ENCODE measurements at places on chromosomes 3 and 15.
A peak's percentile ranks its signal among the peaks of the same experiment; 100 is the strongest.

GRCh38 chr15:40465939-40466338 is 4.8 kb upstream of the CHST14 start:
- no peak for DNase-seq

DNA sequence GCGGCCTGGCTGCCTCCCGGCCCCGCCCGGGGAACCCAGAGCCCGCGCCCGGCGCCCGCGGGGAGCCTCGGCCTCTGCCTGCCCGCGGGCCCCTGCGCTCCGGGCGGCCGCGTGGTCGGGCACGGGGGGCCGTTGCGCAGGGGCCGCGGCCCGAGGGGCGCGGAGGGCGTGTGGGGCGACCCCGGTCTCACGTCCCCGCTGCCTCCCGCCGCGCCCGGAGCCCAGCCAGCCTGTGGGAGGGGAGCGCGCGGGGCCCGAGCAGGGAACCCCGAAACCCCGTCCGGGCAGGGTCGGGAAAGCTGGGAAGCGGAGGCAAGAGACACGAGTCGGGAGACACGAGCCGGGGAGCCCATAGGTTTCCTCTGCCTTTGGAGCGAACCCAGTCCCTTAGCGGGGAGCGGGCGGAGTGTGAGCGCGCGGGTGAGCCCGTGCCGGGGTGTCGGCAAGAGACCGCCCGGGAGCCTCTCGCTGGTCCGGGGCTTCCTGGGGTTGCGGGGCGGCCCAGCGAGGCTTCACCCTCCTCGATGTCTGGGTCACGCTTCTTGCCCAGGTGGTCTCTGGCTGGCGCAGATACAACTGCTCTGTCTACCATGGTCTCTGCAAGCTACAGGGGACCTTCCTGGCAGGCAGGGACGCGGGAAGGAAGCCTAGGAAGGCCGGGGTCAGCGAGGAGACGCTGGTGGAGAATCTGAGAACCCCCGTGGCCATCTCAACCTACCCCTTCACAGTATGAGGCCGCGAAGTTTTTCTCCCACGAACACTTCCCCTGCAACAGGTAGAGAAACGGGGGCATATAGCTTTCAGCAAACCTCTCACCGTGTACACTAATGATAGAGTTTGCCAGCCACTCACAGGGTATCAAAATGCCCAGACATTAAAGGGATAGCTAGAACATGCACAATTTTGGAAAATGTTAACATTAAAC is 586 bp downstream of the LRRK1 start:
- peak; percentile 27 for DNase-seq

GRCh38 chr3:63791974-63792373 is 27.1 kb upstream of the C3orf49 start:
- peak; percentile 89 for DNase-seq

DNA sequence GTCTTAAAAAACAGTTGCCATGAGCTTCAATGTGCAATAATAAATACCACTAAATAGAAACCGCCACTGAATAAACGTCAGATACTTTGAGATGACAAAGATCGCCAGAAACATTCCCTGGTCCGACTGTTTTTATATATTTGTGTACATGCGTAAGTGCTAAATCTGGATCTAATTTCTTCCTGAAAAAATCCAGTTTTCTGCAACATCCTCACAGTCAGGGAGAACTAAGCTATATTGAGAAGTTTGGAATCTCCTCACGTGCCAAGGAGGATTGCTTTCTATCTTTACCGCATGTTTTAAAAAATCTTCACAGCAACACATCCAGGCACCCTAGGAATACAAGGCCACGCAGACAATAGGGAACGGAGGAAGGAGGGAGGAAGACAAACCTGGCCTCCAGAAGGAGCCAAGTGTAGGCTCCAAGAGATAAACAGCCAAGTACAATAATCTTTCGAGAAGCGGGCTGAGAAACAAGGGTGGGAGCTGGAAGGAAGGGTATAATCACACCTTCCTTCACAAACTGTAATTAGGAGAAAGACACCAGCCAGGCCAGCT is 5.7 kb downstream of the VGLL4 start:
- DNase-seq = peak; percentile 98

DNA sequence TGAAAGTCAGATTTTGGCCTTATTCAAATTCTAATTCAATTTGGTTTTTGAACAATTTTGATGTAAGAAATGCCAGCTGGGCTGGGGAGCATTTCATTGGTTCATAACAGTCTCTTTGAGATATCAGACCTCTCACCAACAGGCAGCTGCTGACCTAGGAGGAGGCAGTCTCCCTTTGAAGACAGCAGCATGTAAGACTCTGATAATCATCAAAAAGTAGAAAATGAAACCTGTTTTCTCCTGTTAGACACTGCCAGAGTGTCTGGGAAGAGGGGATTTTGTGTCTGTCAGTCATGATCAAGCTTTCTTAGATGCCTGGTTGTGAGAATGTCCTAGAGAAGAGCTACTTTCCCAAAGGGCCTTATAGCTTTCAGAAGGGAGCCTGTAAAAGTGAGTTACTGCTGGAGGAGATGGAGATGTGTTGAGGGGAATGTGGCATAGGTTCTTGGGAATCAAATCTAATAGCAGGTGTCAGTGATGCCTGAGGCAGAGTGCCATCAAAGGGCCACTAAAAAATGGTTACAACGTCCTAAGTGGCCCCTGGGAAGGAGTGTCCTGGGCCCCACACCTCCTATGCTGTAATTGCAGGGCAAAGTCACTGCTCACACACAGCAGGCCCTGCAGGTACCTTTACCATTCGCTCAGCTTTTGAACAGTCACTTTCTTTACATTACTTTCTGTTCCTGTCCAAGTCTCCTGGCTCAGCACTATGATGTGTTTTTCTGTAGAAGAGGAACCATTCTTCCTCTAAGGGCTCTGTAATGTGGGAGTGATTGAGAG is 43.1 kb downstream of the FSTL1 start:
- no peak for DNase-seq

DNA sequence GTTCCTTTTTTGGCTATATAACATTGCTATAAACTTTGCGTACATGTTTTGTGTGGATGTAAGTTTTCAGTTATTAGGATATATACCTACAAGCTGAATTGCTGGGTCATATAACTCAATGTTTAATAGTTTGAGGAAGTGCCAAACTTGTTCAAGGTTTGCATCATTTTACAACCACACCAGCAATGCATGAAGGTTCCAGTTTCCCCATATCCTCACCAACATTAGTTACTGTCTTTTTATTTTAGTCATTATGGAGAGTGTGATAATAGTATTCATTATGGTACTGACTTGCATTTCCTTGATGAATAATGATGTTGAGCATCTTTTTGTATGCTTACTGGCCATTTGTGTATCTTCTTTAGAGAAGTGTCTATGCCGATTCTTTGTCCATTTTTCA is 112.3 kb downstream of the NR1I2 start:
- no peak for DNase-seq

DNA sequence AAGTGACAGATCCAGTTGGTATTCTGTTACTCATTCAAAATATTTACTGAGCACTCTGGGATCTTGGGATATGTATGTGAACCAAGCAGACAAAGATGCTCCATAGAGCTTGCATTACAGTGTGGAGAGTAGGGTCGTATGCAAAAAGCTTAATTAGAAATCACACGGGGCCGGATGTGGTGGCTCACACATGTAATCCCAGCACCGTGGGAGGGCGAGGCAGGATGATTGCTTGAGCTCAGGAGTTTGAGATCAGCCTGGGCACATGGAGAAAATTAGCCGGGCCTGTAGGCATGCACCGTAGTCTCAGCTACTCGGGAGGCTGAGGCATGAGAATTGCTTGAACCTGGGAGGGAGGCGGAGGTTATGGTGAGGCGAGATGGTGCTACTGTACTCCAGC is 68.7 kb upstream of the MB21D2 start:
- peak; percentile 4 for DNase-seq

DNA sequence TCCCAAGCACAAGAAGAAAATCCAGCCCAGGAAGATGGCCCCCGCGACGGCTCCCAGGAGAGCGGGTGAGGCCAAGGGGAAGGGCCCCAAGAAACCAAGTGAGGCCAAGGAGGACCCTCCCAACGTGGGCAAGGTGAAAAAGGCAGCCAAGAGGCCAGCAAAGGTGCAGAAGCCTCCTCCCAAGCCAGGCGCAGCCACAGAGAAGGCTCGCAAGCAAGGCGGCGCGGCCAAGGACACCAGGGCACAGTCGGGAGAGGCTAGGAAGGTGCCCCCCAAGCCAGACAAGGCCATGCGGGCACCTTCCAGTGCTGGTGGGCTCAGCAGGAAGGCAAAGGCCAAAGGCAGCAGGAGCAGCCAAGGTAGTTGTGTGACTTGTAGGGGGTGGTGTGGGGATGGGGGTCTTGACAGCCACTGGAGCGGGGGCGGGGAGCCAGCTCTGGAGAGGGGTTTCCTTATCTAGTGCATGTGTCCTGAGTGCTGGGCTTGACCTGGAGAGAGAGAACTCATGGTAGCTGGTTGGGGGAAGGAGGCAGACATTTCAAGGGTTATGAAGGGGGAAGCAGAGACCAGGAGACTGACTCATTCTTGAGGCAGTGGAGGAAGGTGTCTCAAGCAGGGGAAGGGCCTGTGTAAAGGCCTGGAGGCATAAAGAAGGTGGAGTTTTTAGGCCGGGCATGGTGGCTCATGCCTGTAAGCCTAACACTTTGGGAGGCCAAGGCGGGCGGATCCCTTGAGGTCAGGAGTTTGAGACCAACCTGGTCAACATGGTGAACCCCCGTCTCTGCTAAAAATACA is 6.2 kb downstream of the H1-8 start:
- DNase-seq = peak; percentile 31

- DNase-seq = no peak
Measured at GRCh38 chr15:62874959-62875625, 167.5 kb upstream of the TPM1 start.

GRCh38 chr15:66071921-66072295 is 181.6 kb downstream of the MEGF11 start:
- peak; percentile 56 for DNase-seq

DNA sequence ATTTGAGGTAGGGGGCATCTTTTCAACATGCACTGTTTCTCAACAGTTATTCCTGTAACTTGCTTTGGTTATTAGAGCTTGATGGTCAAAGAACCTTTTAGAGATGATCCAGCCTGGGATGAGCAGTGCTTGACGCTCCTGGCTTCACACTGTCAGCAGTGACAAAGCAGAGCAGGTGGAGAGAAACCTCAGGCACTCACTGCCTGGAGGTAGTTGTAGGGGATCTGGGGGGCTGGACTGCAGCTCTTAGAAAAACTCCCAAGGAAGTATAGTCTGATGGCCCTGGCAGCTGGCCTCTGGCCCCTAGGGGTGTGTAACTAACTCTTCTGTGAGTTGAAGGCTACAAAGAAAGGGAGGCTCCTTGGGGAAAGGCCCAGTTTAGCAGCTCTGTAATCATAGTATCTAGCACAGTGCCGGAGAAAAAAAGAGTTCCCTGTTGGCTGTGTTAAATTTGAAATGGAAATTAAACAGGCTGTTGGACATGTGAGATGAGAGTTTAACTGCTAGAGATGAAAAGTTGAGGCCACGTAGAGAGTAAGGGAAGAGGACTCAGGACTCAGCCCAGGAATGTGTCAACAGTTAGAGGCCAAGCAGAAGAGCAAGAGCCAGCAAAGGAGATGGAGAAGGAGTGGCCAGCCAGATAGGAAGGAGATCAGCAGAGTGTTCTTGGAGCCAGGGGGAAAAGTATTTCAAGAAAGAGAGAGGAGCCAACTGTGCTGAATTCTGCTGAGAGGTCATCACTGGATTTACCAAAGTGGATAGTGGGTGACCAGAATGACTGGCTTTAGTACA is 14.2 kb downstream of the OXNAD1 start:
- no peak for DNase-seq

DNA sequence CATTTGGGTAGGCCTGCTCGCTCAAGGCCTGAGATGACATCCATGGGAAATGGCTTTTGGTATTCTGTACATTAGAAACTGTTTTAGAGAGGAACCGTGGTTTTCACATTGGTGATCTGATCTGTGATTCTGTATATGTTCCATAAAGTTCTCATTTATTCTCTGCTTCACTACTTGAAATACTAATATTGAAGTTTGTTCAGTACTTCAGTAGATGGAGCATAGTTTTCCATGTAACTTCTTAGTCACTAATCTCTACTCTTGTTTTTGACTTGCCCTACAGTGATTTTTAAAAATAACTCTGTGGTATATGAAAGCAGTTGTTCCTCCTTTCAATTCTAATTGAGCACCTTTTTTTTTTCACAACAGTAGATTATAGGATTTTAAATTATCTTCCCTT is 66.5 kb downstream of the MBNL1 start:
- DNase-seq = no peak

DNA sequence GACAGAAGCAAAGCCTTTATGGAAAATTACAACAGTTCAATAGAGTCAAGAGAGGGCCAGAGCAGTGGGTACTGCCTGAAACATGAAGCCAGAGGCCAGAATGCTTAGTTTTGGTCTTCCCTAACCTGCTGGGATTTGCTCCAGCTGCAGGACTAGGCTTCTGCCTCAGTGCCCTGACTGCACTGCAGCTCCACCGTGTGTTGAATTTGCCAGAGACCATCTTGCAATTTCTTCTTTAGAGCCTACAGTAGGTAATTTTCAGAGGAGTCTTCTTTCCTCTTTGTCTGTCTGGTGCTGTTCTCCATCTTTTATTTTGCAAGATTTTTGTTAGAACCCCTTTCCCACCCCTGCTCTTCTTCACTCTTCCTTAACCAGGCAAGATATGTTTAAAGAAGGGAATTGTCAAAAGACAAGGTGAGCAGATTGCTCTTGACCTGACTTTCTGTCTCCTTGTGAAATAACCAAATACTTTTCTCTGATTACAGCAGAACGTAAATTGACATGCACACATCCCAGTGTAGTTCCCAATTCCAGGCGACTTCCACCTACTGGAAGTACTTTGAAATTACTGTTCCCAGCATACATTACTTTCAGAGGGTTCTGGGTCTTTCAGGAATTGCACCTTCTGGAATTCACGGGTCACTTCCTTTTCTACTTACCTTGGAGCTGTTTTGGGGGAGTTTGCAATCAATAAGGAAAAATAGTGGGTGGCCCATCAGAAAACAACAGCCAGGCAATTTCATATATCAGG is 161.2 kb downstream of the MINAR1 start:
- DNase-seq = peak; percentile 15

- no peak for DNase-seq
Measured at GRCh38 chr3:165874663-165875489, 37.7 kb upstream of the BCHE start.

GRCh38 chr3:42020684-42021307 is 58.9 kb upstream of the ULK4 start:
- DNase-seq = peak; percentile 68

DNA sequence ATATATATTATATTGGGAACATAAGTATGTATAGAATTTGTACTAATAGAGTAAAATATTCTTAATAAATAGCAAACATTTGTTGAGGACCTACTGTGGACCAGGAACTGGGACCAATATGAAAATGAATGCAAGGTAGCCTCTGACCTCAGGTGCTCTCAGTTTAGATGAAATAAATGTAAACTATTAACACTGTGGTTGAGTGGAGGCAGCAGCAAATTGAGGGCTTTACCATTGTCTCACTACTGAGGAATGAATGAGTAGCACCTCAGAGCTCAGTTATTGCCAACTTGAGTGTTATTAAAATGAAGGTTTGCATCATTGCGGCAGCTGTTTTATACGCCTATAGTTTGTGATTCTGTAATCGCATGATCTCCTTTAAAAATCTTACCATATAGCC is 90.9 kb upstream of the CGNL1 start:
- DNase-seq = no peak

- peak; percentile 54 for DNase-seq
Measured at GRCh38 chr15:89760303-89761008, 9.4 kb upstream of the MESP1 start.
